NCI-H2081 treated with DMSO at 0.1 percent for 48 hours (cell line): ENCODE measurements at places on chromosomes 7 and 10.

GRCh38 chr10:76779796-76780301, 857.8 kb downstream of the KCNMA1 start:
- DNase-seq, result no peak

- DNase-seq, result no peak
Observed at GRCh38 chr7:70829221-70830059, 302.5 kb upstream of the GALNT17 start.

GRCh38 chr7:131568970-131569369, 12.5 kb upstream of the PODXL start:
- no peak for DNase-seq

DNA sequence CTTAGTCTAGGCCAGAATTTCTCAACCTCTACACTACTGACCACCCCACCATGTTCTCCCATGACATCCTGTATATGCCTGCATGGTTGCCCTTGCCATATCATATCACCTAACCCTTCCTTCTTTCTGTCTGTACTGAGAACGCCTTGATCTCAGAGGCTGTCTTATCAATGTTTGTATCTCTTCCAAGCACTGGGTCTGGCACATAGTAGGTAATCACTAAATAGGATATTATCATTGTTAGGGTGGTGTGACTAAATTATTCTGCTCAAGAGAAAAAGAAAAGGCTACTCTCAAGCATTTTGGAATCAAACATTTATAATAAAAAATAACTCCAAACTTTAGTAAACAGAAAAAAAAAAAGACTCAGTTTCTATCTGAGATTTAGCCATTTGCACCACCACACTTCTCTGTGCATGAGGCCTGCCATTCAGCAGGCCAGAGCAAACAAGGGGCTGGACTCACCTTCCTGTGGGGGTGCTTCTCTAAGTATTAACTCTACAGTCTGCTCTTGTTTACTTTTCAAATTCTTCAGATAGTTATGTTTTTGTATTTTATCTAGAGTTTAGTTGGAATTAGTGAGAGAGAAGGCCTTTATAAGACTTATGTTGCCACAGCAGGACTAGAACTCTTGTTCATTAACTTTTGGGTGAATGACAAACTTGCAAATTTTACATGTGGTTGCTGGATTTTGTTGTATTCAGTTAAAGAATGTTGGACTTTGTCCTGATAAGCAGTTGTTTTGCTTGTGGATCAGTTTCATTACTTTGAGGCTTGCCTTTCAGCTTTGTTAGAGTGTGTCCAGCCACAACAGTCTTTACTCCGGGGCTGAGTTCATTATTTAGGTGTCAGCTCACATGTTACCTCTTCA, 5.4 kb downstream of the AGBL3 start:
- no peak for DNase-seq

DNA sequence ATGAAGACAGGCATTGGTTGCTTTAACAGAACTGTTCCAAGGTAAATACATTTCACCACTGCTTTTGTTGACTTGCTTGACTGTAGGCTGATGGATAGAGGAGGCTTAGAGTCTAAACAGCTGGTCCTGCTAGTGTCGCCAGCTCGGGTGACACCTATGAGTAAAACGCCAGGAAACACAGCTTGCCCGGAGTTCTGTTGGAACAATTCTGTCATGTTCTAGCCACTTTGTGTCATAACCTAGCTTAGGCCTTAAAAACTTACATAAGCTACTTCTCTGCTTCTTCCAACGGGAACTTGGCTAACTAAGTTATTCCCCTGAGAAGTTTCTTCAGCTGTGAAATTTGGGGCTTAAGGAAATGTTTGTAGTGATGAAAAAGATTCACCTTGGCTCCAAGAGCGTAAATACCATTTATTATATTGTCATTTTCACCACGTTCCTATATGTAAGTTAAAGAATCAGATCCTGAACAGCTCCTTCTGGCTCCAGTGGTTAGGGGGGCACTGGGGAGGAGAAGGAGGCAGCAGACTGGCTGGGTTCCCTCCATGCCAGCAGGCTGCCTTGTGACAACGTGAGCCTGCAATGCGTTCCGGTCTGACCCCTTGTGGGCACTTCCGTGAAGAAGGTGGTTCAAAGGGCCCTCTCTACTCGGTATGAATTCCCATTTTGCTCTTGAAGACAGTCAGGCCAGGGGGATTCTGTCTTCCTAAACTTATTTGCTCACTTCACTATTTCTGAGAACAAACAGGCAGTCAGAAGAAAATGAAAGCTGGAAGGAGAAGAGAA, 253.2 kb downstream of the BMPER start:
- DNase-seq, result no peak

DNA sequence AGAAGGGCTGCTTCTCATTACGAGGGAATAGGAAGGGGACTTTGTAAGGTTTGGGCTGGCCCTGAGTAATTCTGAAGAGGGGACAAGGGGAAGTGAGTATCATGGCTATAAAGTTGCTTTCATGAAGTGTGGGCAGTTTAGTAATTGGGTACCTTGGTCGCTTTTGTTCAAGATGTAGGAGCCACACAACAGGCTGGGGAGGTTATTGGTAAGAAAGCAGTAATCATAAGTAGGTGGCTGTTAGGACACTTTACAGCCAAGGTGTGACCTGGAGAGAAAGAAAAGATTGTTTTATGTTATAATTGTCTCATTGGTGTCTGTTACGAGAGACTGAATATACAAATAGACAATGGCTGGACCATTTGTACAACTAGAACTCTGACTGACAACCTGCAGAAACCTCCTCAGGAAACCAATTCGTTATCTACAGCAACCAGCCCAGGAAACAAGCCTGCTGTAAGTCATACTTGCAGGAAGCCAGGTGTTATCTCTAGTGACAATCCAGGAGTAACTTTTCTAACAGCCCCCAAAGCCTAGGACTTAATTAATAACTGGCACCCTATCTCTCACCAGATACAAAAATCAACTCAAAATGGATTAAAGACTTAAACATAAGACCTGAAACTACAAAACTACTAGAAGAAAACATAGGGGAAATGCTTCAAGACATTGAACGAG, 5.0 kb upstream of the CCM2 start:
- DNase-seq, result no peak

DNA sequence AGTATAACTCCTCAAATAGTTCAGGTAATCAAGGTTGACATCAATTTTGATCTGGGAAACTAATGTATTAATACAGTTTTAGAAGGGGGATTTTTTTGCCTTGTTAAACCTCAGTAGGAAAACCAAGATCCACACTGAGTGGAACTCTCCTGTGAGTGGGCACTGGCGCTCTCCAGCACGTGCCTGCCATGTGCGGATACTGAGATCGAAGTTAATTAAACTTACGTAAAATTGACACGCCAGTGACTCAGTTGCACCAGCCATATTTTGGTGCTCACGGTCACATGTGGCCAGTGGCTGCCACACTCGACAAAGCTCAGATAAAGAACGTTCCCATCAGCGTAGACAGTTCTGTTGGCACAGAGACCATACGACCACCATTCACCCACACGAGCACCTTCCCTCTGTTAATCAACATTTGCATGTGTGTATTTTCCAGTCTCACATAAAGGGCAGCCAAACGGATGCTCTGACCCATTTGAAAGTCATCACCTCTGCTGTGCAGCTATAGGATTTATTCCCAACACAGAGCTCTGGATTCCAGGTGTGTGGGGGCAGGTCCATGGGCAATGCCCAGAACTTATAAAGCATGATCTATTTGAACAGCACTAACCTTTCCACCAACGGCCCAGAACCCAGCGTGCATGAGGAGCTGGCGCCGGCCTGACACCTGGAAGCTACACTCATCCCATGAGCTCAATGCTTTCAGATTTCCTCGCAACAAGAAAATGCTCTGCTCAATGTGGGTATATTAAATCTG, 77.7 kb downstream of the VIPR2 start:
- DNase-seq, result no peak

DNA sequence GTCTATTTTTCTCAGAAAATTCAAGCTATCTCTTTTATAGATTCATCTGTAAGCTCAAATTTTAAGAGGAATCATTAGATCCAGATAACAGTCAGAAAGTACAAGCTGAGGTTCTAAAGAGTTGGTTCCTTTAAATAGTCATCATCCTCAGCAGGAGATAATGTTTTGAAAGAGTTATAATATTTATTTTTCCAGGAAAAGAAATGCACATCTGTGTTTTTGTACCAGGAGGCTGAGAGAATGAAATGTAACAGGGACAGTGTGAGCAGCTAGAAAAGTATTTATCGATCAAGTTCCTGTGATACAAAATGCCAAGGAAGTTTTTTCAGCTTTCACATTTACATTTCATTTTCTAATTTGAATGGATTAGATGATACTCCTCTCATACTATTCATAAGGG, 120.2 kb upstream of the LRRTM3 start:
- no peak for DNase-seq

DNA sequence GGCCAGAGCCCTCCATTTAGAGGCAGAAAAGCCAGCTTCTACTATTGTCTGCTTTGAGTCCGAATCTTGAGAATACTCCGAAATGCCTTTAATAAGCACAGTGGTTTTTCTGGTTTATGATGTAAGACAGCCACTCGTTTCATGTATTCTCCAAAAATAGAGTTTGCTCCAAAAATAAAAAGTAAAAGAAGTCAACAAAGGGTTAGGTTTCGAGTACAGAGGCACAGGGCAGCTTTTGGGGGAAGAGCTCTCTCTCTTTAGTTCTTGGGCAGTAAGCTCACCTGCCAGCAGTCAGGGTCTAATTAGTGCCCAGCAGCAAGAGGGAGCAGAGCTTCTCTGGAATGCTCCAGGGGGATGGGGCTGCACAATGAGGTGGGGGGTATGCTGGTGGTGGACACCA, 20.2 kb downstream of the CREB3L2 start:
- DNase-seq, result no peak

DNA sequence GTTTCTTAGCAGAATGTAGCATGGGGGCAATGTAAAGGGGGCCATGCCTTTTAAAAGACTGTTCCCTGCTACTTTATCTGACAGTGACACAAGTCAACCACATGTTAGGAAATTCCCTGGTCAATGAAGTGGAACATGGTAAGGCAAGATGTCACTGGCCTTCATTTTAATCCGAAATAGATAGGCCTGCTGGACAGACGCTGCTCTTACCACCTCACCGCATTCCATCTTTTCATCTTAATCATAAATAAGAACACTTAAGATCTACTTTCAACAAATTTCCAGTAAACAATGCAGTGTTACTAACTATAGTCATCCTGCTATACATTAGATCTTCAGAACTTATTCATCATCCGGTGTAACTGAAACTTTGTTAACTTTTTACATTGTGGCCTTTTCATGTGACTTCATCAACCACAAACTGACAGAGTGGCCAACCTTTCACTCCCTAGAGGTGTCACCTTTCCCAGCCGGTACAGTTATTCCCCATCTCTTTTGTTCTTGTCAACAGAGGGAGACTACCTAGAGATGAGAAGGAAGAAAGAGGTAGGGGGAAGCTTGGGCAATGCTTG, 15.6 kb downstream of the ASB4 start:
- no peak for DNase-seq

DNA sequence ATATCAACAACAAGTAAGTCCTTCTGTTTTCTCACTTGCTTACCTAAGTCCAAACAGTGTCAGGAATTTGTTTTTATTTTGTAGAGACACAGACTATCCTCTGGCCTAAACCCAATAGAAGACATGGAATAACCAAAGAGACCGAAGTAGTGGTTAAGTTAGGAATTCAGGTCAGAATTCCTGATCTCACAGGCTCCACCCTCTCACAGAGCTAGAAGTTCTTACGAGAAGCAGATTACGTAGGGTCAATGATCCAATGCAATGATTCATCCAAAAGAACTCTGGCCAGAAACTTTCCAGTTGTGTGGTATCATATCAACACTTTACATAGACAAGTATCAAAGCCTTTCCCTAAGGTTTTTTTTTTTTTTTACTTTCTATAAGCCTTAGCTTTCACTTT, 73.8 kb downstream of the IQUB start:
- DNase-seq, result no peak

DNA sequence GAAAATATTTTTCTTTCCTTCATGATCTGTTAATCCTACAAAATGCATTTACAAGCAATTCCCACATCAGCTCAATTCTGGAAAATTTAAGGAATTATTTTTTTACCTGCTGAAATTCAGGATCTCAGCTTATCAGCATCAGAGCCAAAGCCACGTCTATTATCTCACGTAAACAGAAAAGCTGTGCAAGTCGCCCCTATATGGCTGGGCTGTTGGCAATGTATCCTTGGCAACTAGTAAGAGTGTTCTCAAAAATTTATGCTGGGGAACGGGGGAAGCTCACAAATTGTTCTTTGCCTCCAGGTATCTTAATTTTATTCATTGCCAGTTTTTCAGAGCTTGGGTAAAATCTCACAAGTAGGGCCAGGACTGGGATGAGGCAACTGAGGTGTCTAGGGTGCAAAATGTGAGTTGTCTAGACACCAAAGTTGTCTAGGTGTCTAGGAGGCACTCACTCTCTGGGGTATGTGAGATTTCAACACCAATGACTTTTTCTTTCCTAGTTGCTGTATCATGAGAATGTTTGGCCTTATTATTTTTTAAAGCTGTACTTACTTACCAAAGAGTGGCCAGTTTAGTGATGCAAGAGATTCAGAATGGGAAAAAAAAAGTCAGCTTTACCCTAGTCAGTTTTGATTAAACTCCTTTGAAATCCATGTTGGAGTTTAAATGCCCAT, 5.1 kb downstream of the GSTO2 start:
- no peak for DNase-seq
